Hematopoietic multipotent progenitor cell (in vitro differentiated cells): ENCODE measurements at places on chromosomes 4 and X. TPM values are rescaled to one million over a fixed set of nuclear protein-coding genes. Genes with fewer than 3 reads are reported as not detected.

GRCh38 chr4:140156529-140157171 lies 2.7 kb upstream of the MAML3 start:
- peak; percentile 81 for DNase-seq

The NMU gene
- 1.1 TPM for total RNA-seq

The CXXC4 gene
- not detected for total RNA-seq

- DNase-seq: no peak
These were observed 3.5 kb upstream of the BMP2K start for GRCh38 chr4:78772526-78773091.

- DNase-seq: no peak
These were observed 2.2 kb downstream of the RNF150 start for GRCh38 chr4:141130947-141131605.
